ENCODE measurements at places on chromosomes 2 and 18.

DNA sequence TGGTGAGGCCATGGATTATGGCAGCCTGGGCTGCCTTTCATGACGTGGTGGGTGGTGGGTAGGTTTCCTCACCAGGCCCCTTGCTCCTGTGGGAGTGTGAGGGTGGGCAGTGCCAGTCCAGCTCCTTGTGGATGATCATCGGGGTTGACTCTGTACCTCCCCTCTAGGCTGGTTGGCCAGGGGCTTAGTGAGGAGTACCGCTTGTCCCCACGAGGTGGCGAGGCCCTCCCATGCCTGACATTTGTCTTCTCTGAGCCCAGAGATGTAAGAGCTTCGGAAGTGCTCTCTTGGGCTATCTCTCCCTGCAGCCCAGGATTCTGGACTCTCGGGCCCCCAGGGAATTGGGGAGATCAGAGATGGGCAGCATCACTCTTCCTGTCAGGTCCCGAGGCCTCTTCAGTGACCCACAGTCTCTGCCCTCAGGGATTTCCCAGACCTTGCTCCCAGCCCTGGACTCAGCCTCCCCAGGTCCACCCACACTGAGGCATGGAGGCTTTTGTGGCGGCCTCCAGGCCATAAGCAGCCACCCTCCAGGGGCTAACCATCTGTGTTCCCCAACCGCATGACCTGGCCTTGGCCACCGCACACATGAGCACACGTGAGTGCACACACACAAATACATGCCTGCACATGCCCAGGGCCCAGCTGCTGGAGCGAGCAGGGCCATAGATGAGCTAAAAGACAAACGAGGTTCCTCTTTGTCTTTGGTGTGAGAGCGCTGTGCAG, 6.5 kb downstream of the SPR start:
- DNase-seq = no peak

DNA sequence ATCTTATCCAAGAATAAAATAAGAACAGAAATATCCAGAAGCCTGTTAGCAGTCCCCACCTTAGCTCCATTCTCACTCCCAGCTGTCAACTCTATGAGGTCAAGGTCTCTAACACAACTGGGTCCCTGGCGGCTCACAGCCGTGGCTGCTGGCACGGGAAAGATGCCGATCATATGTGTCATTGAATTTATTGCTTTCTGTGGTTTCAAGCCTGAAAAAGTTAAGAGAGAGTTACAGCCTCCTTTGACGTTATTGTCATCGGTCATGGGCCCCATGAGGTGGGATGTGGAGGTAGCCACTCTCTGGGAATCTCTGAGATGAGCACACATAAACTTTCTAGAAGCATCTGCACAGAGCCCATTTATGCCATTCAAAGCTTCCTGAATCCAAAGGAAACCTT, 28.7 kb upstream of the CABLES1 start:
- DNase-seq = no peak

GRCh38 chr2:127176371-127177311, 43.5 kb downstream of the CYP27C1 start:
- DNase-seq = no peak

GRCh38 chr2:222627764-222628163, 28.1 kb downstream of the FARSB start:
- no peak for DNase-seq

GRCh38 chr2:43604674-43605073, 8.8 kb upstream of the THADA start:
- DNase-seq = no peak

DNA sequence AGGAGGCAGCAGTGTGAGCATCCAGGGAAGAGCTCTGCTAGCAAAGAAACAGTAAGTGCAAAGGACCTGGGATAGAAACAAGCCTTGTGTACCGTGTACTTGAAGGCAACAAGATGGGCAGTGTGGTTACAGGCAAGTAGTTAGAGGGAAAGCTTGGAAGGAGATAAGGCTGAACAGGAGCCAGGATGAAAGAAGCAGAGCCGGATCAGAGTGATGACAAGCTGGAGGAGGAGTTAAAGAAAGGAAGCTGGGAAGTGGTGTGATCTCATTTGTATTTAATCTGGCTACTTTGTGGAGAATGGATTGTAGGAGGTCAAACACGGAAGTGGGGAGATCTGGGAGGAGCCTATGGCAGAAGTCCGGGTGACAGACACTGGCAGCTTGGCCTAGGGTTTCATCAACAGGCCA, 44.7 kb upstream of the VPS54 start:
- DNase-seq = no peak

- no peak for DNase-seq
Measured at GRCh38 chr2:140786585-140786984, 1344.2 kb downstream of the LRP1B start.

GRCh38 chr2:205482399-205483081, 199.8 kb upstream of the NRP2 start:
- no peak for DNase-seq

- no peak for DNase-seq
Measured at GRCh38 chr2:45901468-45902032, 250.1 kb downstream of the PRKCE start.

DNA sequence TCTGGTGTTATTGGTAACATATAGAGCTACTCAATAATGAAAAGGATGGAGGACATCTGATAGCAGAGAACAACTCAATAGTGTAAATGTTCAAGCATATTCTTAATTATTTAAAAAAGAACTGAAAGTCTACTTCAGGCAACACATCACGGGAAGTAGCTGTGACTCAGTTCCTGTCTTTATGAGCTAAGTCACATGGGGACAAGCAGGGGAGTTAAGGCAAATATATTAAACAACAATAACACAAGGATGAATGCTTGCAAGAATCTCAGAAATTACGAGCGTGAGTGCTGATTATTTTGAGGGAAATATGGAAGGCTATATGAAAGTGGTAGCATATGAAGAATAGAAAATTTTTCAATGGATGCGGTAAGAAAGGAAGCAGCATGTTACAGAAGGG, 4.0 kb upstream of the HNMT start:
- no peak for DNase-seq

GRCh38 chr18:65365245-65365980, 385.4 kb upstream of the CDH7 start:
- no peak for DNase-seq

GRCh38 chr2:1492711-1493430, 79.6 kb downstream of the TPO start:
- no peak for DNase-seq

- no peak for DNase-seq
Measured at GRCh38 chr2:231932985-231933915, 7.1 kb upstream of the NPPC start.

- no peak for DNase-seq
Measured at GRCh38 chr2:195406886-195407603, 250.0 kb upstream of the SLC39A10 start.

GRCh38 chr2:68447118-68447517, 20.0 kb downstream of the FBXO48 start:
- DNase-seq = no peak

GRCh38 chr2:5980450-5981190, 288.4 kb downstream of the SOX11 start:
- DNase-seq = no peak

GRCh38 chr2:201977651-201978050, 56.0 kb upstream of the FZD7 start:
- DNase-seq = no peak

DNA sequence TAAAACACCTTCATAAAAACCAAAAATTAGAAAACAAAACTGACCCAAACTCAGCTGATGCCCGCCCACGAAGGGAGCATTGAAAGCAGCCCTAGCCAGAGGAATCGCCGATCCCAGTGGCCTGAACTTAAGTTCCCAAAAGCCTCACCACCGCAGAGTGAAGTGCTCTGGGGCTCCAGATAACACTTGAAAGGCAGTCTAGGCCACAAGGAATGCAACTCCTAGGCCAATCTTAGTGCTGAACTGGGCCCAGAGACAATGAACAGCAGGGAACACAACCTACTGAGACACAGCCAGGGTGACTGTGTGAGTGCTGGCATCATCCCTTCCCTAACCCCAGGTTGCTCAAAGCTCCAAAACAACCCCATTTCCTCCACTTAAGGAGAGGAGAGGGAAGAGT, 59.6 kb upstream of the CHN1 start:
- no peak for DNase-seq

- DNase-seq = no peak
Measured at GRCh38 chr2:84654414-84654813, 138.1 kb downstream of the DNAH6 start.

Data from hematopoietic multipotent progenitor cell treated with erythropoietin and hydrocortisone succinate and interleukin-3 and kit ligand, for 15 days (in vitro differentiated cells).